Cardiac muscle cell (in vitro differentiated cells and primary cell): ENCODE measurements at places on chromosomes 7 and 10. TPM values are rescaled to one million over a fixed set of nuclear protein-coding genes. Genes with fewer than 3 reads are reported as not detected.

GSTO2 gene
- total RNA-seq = 1.7 and 2.2 TPM in 2 replicates

ADCY1 gene
- 12.6 and 22.9 TPM in 2 replicates for total RNA-seq

PNLIPRP1 gene
- total RNA-seq = not detected in 2 replicates

GRCh38 chr10:101897633-101898032 lies 54.0 kb upstream of the KCNIP2 start:
- no peak for DNase-seq

DNA sequence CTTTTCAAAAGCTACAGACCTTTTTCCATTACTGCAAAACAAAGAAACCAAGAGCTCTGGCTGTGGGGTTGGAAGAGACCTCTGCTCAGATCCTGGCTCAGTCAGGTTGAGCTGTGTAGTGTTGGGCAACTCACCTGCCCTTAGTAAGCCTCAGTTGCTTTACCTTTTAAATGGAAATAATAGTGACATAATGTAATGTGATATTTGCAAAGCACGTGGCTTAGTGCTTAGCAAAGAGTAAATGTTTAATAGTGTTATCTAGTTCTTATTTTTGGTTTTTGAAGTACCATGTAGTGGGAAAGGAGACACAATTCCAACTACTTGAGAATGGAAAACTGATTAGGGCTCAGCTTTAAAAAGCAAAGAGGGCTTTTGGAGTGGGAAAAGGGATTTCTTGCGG lies 100.2 kb downstream of the SVIL start:
- DNase-seq = no peak

DNA sequence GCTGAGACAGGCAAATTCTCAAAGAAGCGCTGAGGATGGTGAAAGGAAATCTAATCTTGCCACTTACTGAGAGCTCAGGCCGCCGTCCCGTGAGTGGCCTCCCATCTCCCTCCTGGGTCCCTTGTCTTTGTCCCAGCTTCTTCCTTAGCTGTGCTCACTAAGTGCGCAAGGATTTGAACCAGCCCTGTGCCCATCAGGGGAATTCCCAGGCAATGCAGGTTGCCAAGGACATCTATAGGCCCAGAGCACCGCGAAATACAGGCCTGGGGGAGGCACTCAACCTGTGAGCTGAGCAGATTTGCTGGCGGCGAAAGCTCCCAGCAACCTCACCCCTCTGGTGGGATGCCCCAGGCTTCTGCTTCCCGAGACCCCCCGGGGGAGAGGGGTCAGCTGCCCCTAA lies 64.8 kb downstream of the OAT start:
- no peak for DNase-seq

DNA sequence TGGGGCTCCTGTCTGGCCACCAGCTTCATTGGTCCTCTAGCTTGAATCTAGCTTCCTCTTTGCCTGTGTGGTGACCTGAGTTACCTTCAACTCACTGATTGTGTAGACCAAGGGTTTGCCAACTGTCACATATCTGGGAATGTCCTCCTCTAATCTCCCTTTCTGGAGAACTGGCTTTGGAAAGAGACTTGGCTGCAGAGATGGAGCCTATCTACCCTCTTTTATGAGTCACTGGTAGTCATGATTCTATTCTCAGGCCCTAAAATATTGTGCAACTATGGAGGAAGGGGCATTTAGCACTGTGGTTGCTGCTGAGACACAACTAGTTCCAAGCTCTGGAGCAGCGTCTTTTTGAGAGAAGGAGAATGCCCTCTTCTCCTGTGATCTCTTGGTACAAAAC lies 691.3 kb downstream of the KCNMA1 start:
- DNase-seq = no peak

DNA sequence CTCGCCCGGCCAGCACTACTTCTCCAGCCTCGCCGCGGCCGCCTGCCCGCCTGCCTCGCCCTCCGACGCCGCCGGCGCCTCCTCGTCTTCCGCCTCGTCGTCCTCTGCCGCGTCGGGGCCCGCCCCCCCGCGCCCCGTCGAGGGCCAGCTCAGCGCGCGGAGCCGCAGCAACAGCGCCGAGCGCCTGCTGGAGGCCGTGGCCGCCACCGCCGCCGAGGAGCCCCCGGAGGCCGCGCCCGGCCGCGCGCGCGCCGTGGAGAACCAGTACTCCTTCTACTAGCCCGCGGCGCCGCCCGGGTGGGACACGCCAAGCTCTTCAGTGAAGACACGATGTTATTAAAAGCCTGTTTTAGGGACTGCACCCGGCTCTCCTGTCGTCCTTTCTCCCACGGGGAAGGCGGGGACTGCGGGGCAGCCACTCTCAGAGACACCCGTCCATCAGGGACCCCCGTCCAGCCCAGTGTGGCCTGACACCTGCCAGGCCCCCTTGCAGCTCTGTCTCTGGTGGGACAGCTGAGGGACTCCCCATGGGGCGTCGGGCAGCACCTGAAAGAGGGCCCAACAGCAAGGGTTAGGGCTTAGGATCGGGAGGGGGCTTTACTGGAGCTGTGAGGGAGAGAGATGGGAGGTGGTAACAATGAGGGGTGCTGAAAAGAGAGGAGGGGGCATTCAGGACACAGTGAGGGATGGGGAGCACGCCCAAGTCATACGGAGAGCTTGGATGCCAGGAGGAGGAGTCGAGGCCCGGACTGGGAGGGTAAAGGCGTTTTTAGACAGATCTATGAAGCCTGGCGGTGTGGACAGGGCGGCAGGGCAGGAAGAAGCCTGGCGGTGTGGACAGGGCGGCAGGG lies 34.7 kb downstream of the SPDYE6 start:
- peak; percentile 41 for DNase-seq

DNA sequence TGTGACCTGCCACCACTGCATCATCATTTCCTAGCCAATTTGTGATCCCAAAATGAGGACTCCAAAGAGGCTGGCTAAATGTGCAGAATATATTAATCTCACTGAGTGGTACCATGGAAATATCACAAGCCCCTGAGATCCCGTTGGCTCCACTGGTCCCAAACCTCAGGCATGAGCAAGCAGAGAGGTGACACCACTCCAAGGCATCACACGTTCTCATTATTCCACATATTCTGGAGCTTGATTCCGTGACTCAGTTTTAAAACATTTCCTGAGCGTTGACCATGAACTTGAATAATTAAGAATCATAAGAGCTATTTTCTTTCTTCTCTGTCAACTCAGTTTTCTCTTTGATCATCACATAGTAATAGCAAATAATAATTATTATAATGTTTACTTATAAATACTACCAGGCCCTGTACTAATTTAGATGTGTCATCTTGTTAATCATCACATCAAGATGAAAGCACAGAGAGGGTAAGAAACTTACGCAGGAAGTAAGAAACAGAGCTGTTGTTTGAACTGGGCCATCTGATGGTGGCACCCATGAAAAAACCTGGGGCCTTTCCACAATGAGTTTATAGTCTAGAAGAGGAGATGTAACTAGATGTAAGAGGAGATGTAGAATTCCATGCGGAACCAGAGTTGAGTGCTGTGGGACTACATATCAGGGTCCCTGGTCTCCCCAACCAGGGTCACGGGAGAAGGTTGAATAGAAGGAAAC lies 3.5 kb downstream of the APBB1IP start:
- DNase-seq = no peak

GRCh38 chr7:40749877-40750276 lies 615.1 kb downstream of the SUGCT start:
- DNase-seq = no peak

DNA sequence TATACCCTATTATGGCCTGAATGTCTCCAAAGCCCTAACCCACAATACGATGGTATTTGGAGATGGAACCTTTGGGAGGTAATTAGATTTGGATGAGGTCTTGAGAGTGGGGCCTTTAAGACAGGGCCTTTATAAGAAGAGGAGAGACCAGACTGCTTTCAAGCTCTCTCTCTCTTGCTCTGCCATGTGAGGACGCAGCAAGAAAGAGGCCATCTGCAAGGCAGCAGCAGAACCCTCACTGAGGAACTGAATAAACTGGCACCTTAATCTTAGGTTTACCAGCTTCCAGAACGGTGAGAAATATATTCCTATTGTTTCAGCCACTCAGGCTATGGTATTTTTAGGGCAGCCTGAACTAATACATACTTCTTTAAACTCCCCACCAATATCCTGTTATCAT lies 2.0 kb upstream of the GNAI1 start:
- no peak for DNase-seq
